ENCODE measurements at places on chromosomes 6 and 20. TPM values are rescaled to one million over a fixed set of nuclear protein-coding genes. Genes with fewer than 3 reads are reported as not detected.

Gene WFDC12
- not detected for total RNA-seq

Gene MSH5
- total RNA-seq, result 4.2 TPM

Gene CDSN
- total RNA-seq, result not detected

Gene RNF217
- 17.8 TPM for total RNA-seq

Gene NNAT
- 251 TPM for total RNA-seq

Gene VWA7
- 0.31 TPM for total RNA-seq

Gene MCM3
- 15.0 TPM for total RNA-seq
